ENCODE measurements at places on chromosomes 6 and 20. TPM values are rescaled to one million over a fixed set of nuclear protein-coding genes. Genes with fewer than 3 reads are reported as not detected.

The RAD21L1 gene
- total RNA-seq: under 0.01 TPM

The GPR6 gene
- total RNA-seq: 0.74 TPM

The CENPB gene
- 31.0 TPM for total RNA-seq

The MMS22L gene
- total RNA-seq: 13.5 TPM

The PET117 gene
- 8.9 TPM for total RNA-seq

The PREX1 gene
- total RNA-seq: 16.0 TPM

The MAP3K5 gene
- total RNA-seq: 12.0 TPM

The SCRT2 gene
- 4.7 TPM for total RNA-seq

The C2 gene
- 1.7 TPM for total RNA-seq

The AHI1 gene
- 36.1 TPM for total RNA-seq

The RALGAPA2 gene
- total RNA-seq: 48.2 TPM

The PLA2G7 gene
- 1.5 TPM for total RNA-seq

The SLC52A3 gene
- total RNA-seq: 0.49 TPM

The CALHM6 gene
- 3.9 TPM for total RNA-seq

The SLC17A4 gene
- total RNA-seq: under 0.01 TPM

The OPRM1 gene
- total RNA-seq: 0.98 TPM

The FANCE gene
- 8.9 TPM for total RNA-seq

The WFDC12 gene
- total RNA-seq: not detected

The RFX6 gene
- total RNA-seq: not detected

The NUP43 gene
- total RNA-seq: 18.2 TPM

The TREM1 gene
- 0.25 TPM for total RNA-seq

The SIRPA gene
- total RNA-seq: 9.3 TPM

The C6orf141 gene
- 0.74 TPM for total RNA-seq

The KIFC1 gene
- 1.7 TPM for total RNA-seq

The PSORS1C1 gene
- total RNA-seq: not detected

The RSPO3 gene
- 34.4 TPM for total RNA-seq

The IL17A gene
- not detected for total RNA-seq

The SYCP2L gene
- 7.1 TPM for total RNA-seq

The PRRT1 gene
- 0.74 TPM for total RNA-seq

The BPIFA1 gene
- not detected for total RNA-seq

The SLC22A16 gene
- total RNA-seq: 0.49 TPM

The PLCB4 gene
- 13.3 TPM for total RNA-seq

The ESR1 gene
- under 0.01 TPM for total RNA-seq

The MAS1 gene
- 0.25 TPM for total RNA-seq

The TRDN gene
- total RNA-seq: 0.25 TPM

The ZFP57 gene
- total RNA-seq: not detected
